ENCODE measurements at places on chromosomes 2 and 18. TPM values are rescaled to one million over a fixed set of nuclear protein-coding genes. Genes with fewer than 3 reads are reported as not detected.

The TMEM214 gene
- 66.8 TPM for total RNA-seq

The POTEI gene
- not detected for total RNA-seq

The DUSP2 gene
- total RNA-seq = 0.41 TPM

The DSEL gene
- total RNA-seq = 0.40 TPM

The ABCA12 gene
- 0.17 TPM for total RNA-seq

The ESPNL gene
- total RNA-seq = 0.15 TPM

The PASK gene
- total RNA-seq = 9.3 TPM

The TUBA3E gene
- total RNA-seq = 3.6 TPM

The MLPH gene
- total RNA-seq = 327 TPM

Data from A549 treated with Mapracorat at 1 μM for 4 hours (cell line).